ENCODE measurements at places on chromosomes 3 and 15. TPM values are rescaled to one million over a fixed set of nuclear protein-coding genes. Genes with fewer than 3 reads are reported as not detected.

Gene SPINK8
- not detected for total RNA-seq

Gene ARNT2
- total RNA-seq, result 314 TPM

GRCh38 chr3:24394754-24395153, 99.9 kb downstream of the THRB start:
- DNase-seq, result no peak

DNA sequence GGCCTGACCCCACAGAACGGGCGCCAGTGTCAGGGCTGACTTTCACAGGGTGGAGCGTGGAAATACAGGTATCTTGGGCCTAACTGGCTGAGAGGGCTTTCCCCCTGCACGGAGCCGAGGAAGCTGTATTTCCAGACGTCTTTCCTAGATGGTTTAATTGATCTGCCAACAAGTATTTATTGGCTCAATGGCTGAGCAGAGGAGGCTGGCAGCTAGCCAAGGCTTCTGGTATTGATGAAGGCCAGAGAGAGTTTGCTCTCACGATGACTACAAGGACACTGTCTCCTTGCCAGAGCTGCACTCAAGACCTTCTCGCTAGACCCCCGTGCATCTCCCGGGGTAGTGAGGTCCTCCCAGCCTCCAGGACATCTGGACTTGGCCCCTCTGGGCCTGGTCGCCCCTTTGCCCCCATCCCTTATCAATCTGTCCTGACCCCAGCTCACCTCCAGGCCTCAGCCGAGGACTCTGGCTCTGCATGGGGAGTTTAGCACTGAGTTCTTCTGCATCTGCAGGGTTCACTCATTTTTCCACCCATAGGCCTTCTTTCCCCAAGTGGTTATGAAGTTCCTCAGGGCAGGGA, 20.6 kb downstream of the SPSB4 start:
- no peak for DNase-seq

- DNase-seq, result no peak
Measured at GRCh38 chr3:152196782-152197181, 71.9 kb upstream of the MBNL1 start.

GRCh38 chr3:42799376-42799775, 4.9 kb downstream of the HIGD1A start:
- no peak for DNase-seq

DNA sequence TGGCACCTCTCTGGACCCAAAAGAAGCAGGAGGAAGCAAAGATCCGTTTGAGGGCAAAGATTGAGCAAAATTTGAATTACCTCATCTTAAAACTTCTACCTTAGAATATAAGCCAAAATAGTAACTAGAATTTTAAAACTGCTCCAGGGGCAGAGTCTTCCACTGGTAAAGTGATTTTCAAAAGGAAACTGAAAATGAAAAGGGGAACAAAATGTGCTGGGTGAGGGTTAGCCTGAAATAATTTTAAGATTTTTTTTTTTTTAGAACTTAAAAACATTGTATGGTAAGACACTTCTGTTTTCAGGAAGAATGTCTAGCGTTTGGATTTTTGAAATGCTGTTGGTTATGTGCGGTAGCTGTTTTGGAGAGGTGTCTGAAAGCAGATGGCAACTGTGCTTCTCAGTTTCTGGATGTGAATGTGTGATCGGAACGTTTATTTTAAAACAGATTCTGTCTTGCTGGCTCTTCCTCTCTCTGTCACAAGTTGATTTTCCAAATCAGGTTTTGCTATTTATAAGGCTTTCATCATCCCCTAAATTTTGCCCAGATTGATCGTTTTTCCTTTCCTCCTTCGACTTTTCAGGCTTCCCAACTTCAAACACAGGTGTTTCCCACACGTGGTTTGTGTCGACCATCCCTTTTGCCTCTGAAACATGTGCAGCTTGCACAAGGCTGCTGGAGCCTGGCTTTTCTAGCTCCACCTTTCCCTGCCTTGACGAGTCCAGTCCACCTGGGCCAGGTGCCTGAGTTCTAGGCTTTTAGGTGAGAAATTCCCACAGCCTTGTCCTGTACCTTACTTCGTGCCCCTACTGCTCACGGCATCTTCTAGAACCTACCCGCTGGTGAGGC, 3.3 kb downstream of the LRRK1 start:
- DNase-seq, result no peak
